Cortex of kidney (tissue), 1 donor: ENCODE measurements at places on chromosomes 6 and 20.

DNA sequence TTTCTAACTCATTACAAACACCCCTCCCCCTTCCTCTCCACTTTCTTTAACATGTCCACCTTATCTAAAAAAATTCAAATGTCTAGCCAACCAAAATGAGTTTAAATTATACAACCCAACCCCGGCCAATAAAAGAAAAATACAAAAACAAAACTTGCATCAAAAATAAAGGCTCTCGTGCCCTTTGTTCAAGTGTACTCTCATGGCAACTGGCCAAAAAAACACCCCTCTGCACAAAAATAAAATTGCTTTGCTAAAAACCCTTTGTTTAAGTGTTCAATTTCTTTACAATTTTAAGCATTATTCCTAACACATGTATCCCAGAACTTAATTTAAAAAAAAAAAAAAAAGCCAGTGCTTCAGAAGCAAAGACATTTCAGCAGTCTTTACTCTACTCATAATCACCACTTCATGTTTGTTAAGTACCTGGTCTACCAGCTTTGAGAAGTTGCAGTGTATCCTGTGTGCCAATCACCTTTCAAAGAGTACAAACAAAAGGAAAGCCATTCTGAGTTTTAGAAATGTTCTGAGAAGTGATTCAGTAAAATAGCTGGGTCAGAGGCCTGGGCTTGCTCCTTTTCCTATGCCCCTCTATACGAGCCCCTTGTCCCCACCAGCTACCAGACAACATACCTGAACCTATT, 87.5 kb downstream of the MDN1 start:
- DNase-seq: no peak

- DNase-seq: no peak
Measured at GRCh38 chr20:44217342-44218092, 6.9 kb upstream of the OSER1 start.

DNA sequence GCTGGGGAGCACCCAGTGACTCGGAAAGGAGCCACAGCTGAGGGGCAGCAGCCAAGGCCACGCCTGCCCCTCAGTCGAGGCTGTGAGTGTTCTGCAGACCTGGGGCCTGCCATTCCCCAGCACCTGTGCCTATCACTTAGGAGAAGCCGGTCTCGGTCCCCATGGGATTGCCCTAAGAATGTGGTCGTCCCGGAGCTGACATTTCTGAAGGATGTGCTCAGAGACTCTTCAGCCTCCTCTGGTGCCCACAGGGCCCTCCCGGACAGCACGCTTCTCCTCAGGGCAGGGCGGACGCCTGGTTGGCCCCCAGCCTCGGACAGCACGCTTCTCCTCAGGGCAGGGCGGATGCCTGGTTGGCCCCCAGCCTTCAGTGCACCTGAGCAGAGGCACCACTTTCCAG, 223.9 kb downstream of the ERMARD start:
- DNase-seq: no peak

DNA sequence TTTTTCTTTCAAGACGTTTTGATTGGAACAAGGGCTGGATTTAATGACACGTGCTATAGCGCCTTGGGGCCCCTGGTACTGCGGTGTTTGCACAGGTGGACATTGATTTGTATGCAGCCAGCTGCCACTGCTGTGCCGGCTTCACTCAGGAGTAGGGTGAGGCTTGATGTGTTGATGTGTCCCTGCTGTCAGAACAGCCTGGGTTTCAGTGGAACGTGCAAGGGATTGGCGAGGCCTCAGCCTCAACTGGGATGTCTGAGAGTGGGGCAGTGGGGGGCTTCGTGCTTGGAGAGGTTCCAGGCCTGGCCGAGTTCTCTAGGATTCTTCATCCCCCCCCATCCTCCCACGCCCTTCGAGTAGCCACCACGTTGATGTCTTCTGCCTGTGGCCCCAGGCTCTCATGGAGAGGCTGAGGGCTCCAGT, 23.0 kb downstream of the PYGB start:
- no peak for DNase-seq

DNA sequence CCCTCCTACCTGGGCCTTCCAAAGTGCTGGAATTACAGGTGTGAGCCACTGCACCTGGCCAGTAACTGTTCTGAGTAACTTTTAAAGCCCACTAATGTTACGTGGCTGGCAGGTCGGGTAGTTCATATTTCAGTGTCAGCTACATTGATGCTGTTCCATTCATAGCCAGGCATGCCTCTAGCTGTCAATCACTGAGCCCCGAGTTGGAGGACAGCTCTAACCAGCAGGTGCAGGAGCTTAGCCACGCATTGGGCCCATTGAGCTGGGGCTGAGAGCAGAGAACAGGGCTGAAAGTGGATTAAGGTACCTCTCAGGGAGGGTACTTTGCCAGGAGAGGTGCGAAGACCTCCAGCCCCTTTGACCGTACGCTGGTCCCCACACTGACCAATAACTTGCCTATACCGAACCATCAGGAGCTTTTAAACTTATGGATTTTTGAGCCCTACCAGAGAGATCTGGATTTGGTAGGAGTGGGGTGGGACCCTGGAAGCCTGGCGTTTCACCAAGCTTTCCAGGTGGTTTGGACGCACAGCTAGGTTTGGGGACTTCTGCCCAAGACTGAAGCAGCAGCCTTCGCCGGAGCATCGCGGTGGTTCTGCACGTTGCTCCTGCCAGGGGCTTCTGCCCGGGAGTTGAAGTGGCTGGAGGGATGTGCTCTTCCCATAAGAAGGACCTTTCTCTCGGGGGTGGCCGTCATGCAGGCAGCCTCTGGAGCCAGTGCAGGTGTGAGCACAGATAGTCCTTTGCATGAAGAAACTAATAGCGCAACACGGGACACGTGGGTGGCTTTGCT, 82.6 kb downstream of the SERAC1 start:
- DNase-seq: no peak

DNA sequence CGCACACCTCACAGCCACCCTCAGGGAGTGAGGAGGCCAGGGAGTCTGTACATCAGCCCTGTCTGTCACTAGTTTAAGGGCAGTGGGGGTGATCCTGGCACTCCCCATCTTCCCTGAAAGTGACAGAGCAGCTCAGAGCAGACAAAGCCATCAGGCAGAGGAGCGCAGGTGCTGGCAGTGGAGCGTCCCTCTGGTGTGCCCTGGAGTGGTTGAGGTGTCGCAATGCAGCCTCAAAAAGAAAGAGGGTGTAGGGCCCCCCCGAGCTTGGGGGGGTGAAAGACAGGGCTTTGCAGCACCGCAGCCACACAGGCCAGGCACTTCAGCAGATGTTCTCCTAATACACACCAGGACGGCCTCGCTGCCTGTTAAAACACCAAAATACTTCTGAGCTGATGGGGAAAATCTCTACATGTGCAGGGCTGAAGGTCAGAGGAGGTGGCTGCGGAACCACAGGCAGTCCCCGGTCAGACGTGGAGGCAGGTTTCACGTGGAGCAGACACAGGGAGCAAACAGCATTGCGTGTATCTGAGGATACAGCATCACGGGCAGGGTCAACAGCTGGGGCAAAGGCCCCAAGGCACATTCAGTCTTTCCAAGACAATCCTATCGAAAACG, 69.5 kb downstream of the PREX1 start:
- no peak for DNase-seq

DNA sequence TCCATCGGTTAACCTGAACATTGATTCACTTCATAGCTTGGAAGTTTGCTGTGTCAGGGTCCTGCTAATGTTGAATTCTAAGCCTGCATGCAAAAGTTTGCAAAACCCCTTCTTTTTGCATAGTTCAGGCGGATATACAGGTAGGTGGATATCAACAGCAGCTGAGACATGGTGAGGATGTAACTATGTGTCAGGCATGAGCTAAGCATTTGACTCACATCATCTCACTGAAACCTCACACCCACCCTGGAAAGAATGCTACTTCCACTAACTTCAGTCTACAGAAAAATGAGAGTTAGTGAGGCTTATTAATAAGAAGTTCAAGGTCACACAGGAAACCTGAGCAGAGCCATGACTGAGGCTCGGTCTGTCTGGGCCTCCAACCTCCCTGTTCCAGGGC, 276.9 kb downstream of the BMP7 start:
- DNase-seq: no peak

DNA sequence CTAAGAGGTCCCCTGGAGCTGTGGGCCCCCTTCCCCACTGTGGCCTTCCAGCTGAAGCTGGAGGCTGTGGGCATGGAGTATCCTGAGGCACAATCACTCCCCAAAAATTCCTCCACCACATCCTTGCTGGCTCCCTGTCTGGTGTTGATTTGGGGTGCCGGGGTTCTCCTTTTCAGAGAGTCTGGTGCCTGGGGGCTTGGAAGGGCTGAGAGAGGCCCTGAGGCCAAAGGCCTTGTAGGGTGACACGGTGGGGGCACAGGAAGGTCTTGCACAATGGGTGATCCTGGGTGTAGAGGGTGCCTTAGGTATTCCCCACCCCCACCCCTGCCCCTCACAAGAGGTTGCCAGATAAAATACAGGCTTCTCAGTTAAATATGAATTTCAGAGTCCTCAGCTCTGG, 33.2 kb upstream of the VEGFA start:
- no peak for DNase-seq

GRCh38 chr6:12610862-12611261, 105.7 kb upstream of the PHACTR1 start:
- DNase-seq: no peak

- DNase-seq: no peak
Measured at GRCh38 chr6:43493230-43493629, 15.9 kb downstream of the TJAP1 start.

DNA sequence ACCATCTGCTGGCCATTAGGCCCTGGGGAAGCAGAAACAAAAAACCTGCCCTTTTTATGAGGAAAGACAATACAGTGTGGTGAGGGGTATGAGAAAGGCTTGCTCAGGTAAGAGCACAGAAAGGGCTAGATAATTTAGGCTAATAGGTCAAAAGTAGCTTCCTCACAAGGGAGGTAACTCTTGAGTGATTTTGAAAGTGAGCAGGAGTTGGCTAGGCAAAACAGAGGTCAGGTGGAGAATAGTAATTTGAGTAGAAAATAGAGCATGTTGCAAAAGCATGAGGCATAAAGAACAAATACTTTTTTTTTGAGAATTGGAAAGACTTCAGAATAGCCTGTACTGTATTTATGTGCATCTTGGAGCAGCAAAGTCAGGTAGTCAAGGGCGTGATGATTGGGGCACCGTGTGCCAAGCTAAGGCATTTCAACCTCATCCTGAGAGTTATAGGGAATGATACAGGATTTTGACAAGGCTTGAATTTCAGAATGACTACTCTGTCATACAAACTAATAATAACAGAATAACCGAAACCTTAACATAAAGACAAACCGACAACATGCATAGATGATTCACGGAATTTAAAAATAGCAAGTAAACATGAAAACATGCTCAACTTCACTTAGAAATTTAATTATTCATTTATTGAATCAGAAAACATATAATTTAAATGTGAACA, 123.0 kb upstream of the ENPP5 start:
- no peak for DNase-seq

DNA sequence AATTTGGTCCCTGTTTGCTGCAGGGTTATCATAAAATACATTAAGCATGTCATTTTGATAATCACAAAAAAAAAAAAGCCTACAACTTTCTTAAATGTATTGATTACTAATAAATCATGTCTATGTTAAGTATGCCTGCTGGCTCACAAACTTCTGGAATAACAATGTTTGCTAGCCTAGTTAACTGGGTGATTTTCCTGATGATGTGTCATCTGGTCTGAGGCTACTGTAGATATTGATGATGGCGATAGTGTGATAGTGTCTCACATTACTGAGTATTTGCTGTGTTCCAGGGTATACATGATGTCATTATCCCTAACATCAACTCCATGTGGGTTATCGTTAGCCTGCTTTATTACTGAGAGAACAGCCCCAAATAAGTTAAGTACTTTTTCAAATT, 86.2 kb upstream of the VSTM2L start:
- DNase-seq: no peak

GRCh38 chr6:124539096-124539495, 423.1 kb upstream of the RNF217 start:
- DNase-seq: no peak

GRCh38 chr6:149003560-149003959, 256.7 kb downstream of the UST start:
- DNase-seq: no peak

DNA sequence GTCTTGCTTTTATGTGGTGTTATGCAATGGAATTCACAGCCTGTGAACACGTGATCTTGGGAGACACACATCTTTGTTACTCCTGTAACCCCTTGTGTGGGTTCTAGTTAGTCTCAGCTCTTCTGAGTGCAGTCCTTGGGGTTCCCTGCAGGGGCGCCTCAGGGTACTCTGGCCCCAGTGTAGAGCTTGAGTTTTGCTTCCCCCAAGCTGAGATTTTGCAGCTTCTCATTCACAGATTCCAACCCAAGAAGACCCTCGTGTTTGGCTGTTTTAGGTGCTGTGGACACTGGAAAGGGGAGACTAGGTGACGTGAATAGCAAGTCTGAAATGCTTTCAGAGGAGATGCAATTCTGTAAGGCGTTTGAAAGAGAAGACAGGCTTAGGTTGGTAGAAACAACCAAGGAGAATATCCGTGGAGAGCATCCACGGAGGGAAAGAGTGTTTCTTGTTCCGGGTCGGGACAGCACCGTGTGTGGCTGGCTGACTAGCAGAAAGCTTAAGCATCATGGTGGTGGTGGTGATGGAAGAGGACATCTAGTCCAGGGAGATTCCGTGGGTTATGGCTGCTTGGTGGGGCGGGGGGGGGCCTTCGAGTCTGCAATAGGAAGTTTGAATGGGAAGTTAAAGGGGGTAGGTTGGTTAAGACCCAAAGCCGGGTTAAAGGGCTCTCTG, 30.1 kb downstream of the DUSP22 start:
- no peak for DNase-seq

- no peak for DNase-seq
Measured at GRCh38 chr6:150247803-150248202, 105.0 kb downstream of the PPP1R14C start.

GRCh38 chr6:128847431-128848210, 35.3 kb upstream of the LAMA2 start:
- DNase-seq: no peak

DNA sequence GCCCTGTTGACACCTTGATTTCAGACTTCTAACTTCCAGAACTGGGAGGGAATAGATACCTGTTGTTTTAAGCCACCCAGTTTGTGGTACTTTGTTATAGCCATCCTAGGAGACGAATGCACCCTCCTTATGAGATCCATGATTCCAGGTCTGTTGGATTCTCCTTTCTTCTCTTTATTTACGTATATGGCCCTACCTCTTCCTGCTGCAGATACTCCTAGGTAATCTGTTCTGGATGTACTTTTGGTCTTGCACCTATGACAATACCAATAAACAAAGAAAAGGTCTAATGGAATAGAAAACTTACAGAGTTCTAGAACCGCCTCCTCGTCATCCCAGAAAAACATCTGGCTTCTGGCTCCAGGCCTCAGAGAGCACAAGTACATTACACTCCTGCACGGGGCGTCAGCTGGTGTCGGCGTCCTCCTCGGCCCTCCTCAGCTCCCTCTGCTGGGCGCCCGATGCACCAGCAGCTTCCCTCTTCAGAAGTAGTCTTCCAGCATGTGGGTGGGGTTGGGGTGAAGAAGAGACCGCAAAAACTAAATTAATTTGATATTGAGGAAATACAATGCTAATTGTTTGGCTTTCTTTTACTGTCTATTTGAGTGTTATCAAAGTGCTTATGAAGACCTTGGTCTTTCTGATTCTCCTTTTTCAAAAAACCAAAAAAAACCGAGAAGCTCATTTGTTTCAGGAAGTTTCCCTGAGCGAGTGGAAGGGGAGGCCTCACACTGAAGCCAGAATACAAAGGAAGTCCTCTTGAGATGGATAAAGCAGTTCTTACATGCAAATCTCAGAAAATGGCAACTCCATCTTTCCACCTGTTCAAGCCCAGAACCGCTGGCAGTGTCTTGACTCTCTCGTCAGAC, 9.7 kb upstream of the ATXN1 start:
- no peak for DNase-seq
